ENCODE measurements at places on chromosomes 6 and 20.

- DNase-seq = no peak
Measured at GRCh38 chr6:114272582-114272981, 70.2 kb downstream of the HS3ST5 start.

GRCh38 chr20:24782801-24783630, 166.1 kb upstream of the CST7 start:
- DNase-seq = no peak

DNA sequence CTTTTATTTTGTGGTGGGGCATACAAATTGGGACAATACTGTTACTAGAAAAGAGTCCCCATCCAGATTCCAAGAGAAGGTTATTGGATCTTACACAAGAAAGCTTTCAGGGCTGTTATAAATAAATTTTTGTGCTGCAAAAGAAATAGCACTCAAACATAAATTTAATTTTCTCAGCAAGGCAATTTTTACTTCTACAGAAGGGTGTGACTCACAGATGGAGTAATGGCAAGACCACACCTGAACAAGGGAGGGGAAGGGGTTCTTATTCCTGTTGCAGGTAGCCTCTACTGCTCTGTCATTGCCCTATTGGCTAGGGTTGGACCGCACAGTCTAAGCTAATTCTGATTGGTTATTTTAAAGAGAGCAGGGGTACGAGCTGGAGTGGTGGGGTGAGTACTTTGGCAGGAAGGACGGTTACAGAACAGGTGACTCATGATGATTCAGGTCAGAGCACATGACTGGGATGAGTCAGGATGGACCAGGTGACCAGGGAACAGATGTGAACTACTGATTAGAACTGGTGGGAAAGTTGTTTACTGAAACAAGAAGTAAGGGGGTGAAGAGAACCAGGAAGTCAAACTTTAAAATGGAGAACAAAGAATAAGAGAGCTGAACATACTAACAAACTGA, 41.1 kb downstream of the CNR1 start:
- DNase-seq = no peak

GRCh38 chr20:8148501-8148900, 16.4 kb downstream of the PLCB1 start:
- peak; percentile 69 for DNase-seq

DNA sequence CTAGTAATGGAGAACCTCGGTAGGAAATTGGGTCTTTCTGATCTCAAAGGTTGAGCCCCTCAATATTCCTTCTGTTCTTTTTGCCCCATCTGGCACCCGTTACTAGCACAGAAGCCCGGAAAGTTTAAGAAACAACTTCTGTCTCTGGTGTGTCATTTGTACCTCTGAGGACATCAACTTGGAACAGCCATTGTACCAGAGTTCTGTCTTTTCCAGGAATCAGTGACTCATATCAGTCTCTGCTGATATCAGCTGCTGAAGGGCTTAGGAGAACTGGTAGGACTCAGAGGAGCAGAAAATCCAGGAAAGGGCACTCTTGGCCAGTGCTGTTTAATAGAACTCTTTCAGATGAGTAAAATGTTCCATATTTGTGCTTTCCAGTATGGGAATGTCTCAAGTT, 78.3 kb upstream of the CHD6 start:
- no peak for DNase-seq
